ENCODE measurements at places on chromosomes 6 and 20.

GRCh38 chr6:99334526-99335127 is 14.8 kb downstream of the FAXC start:
- DNase-seq, result no peak

DNA sequence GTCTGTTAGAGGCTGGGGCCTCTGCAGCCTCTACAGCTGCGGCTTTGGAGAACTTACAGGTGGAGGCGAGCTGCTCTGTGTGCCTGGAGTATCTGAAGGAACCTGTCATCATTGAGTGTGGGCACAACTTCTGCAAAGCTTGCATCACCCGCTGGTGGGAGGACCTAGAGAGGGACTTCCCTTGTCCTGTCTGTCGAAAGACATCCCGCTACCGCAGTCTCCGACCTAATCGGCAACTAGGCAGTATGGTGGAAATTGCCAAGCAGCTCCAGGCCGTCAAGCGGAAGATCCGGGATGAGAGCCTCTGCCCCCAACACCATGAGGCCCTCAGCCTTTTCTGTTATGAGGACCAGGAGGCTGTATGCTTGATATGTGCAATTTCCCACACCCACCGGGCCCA is 2.6 kb downstream of the TRIM39 start:
- DNase-seq, result no peak

- no peak for DNase-seq
Observed at GRCh38 chr6:4647414-4648365, 128.5 kb upstream of the CDYL start.

- DNase-seq, result no peak
Observed at GRCh38 chr6:13461805-13462204, 25.6 kb downstream of the GFOD1 start.

DNA sequence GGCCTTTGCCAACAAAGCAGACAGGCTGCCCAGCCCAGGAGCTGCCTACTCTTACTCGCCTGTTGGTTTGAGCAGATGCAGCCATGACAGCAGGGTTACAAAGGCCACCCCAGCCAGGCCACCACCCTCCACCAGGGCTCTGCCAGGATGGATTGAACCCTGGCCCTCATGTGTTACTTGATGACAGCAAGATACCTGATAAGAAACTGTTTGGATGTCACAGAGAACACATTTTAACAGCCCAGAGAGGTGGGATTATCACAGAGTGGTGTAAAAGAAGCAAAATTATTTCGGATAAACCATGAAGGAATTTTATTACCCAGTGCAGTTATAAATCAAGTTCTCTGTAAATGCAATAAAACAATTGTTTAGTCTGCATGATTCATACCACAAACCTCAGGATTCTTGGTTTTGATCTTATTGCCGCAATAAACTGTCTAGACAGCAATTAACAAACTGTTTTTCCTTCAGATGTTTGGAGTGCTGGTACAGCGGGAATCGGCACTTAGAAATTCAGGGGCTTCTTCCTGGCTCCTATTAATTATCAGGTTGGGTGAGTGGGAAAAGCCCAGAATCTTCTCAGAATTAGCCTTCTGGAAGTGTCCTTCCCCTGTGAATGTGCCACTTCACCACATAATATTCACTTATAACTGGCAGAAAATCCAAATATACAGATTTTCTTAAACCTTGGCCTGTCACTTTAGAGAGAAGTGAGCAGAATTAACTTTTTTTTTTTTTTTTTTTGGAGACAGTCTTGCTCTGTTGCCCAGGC is 58.0 kb upstream of the SALL4 start:
- no peak for DNase-seq

GRCh38 chr6:43125119-43125518 is 46.0 kb upstream of the SRF start:
- DNase-seq, result no peak

- no peak for DNase-seq
Observed at GRCh38 chr6:141890661-141891060, 242.1 kb upstream of the GJE1 start.

DNA sequence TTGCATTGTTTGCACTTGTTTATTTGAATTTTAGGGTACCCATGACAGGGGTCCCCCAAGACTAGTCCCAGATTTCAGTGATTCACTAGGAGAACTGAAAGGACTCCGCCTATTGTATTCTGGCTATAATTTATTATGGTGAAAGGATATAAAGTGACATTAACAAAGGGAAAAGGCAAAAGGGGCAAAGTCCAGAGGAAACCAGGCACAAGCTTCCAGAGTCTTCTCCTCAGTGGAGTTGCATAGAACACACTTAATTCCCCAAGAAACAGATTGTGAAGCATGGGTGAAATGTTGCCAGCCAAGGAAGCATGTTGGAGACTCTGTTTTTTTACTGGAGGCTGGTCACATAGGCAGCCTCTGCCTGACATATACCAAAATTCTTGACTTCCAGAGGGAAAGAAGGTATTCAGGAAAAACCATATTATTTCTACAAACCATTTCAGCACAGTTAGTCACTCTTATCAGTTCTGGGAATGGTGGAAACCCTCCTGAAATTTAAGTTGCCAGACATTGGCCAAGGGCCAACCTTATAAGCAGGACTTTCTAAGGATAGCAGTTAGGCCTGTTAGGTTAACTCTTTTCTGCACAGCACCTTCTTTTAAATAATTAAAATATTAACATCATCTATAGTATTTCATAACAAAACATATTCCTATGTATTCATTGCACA is 71.8 kb downstream of the FIG4 start:
- no peak for DNase-seq

GRCh38 chr6:44386364-44386928 is 1.1 kb upstream of the CDC5L start:
- no peak for DNase-seq

DNA sequence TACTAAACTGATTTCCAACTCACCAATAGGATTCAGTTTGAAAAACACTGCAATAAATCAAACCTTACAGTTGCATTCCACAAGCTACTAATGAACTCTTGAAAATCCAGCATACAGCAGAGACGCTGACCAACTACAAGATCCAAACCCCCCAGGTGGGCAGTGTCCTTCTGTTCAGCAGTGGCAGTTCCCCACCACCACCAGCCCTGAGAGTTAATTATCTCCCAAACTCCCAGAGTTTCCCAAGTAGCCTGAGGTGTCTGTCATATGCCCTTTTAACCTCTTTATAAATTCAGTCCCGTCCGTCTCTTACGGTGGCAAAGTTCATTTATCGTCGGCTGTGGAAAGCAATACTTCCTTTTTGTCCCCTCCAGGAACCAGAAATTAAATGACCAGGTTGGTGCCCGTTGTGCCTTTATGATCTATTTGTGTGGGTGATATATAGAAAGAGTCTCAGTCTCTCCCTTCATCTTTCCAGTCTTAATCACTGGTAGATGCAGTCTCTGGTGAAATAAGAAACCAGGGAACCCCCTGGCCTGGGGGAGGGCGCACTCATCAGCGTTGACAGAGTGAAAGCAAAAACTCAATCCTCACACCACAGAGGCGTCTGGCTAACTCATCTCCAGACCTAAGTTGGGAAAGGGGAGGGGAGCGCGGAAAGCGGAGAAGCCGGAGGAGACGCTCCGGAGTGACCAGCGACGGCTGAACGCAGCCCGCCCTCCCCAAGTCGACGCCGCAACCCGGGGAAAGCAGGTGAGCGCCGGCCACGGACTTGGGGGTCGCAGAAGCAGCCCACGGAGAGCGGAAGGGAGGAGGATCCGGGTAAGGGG is 717 bp downstream of the MRPL14 start:
- peak; percentile 75 for DNase-seq

- no peak for DNase-seq
Observed at GRCh38 chr20:49028684-49029083, 17.4 kb upstream of the CSE1L start.

GRCh38 chr6:136405420-136406029 is 115.9 kb upstream of the BCLAF1 start:
- DNase-seq, result no peak

DNA sequence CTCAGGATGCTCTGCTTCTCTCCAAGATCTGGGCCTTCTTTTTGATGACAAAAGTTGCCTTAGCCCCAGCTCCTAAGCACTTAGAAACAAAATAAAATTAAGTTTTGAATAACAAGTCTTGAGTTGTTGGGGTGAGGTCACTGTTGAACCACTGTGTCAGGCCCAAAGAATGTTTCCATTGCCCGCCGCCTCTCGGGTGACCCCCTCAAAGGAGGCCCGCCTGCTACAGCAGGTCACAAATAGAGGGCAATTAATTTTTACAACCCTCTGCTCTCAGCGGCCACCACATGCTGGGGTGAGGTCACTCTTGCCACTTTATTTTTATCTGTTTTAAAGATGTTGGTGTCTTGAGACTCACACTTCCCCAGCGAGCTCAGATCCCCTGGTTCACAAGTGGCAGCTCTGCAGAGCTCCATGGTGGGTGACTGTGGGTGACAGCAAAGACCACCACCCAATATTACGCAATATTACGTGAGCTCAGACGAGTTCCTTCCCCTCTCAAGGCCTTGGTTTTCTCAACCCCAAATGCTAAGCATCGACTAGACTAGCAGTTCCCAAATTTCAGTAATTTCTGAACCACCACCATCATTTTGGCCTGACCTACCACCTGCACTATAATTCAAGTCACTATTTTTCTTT is 247.7 kb upstream of the PMEPA1 start:
- DNase-seq, result no peak

GRCh38 chr6:83442752-83443151 is 11.9 kb upstream of the ME1 start:
- no peak for DNase-seq

GRCh38 chr20:53660947-53661381 is 67.3 kb upstream of the ZNF217 start:
- no peak for DNase-seq

DNA sequence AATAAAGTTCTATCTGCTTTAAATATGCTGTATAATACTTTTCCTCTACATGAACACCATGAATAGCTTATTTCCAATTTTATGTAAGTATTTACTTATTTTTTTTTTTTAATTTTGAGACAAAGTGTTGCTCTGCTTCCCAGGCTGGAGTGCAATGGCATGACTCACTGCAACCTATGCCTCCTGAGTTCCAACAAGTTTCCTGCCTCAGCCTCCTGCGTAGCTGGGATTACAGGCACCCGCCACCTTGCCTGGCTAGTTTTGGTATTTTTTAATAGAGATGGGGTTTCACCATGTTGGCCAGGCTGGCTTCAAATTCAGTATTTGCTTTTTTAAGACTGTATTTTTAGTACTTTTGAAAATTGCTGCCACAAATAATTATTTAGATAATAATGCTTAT is 1365.9 kb downstream of the GRIK2 start:
- no peak for DNase-seq

GRCh38 chr20:1130847-1131246 is 12.4 kb downstream of the PSMF1 start:
- DNase-seq, result no peak

GRCh38 chr6:35543459-35544193 is 30.9 kb upstream of the TULP1 start:
- DNase-seq, result no peak

Data from stimulated activated CD8-positive, alpha-beta memory T cell treated with anti-CD3 and anti-CD28 coated beads, Interleukin-15, amount 100 ng/mL, for 4 hours (primary cell).